ENCODE measurements at places on chromosomes 16 and 17. TPM values are rescaled to one million over a fixed set of nuclear protein-coding genes. Genes with fewer than 3 reads are reported as not detected.

DNA sequence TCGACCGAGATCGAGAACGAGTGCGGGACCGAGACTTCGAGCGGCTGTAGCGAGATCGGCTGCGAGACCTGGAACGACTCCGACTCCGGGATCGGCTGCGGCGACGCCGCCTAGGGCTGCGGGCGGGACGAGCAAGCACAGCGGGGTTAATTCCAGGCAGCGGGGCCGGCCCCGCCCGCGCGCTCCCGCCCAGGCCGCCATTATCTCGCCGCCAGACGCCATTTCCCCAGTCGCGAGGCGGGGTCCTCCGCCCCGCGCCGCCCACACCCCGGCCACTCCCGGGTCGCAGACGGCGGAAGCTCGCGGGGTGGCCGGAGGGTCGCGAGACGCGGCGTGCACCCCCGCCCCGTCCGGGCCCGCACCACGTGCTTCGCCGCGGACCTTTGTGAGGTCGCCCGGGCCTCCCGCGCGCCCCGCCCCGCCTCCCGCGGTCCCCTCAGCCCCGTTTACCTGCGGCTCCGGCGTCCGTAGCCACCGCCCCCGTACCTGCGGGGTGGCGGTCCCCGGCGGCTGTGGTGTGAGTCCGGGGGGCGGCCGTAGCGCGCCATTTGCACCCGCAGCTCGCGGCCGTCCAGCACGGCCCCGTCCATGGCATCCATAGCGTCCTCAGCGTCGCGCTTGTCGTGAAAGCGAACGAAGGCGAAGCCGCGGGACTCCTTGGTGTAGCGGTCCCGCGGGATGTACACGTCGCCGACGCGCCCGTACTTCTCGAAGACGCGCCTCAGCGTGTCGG is 616 bp downstream of the SRSF2 start:
- H3K27ac ChIP-seq, result peak overlapping the region; percentile 98
- H3K4me3 ChIP-seq, result peak overlapping the region; percentile 98
- H3K36me3 ChIP-seq, result peaks cover 37% of the 10 kb centered on the region
- peaks cover 44% of the 10 kb centered on the region for H3K4me1 ChIP-seq

GRCh38 chr16:35797811-35798210 is 2338.4 kb downstream of the TP53TG3F start:
- H3K4me3 ChIP-seq, result no peak overlapping the region
- no peak overlapping the region for H3K27ac ChIP-seq
- DNase-seq, result no peak
- no peaks in the 10 kb centered on the region for H3K4me1 ChIP-seq

GRCh38 chr17:74954665-74955421 is 17.7 kb downstream of the HID1 start:
- DNase-seq, result no peak
- H3K36me3 ChIP-seq, result no peaks in the 10 kb centered on the region
- peaks cover 1% of the 10 kb centered on the region for H3K27me3 ChIP-seq
- H3K27ac ChIP-seq, result peak overlapping the region; percentile 29
- no peaks in the 10 kb centered on the region for H3K4me1 ChIP-seq

GRCh38 chr16:7443142-7443541 is 110.5 kb downstream of the RBFOX1 start:
- H3K4me1 ChIP-seq, result peaks cover 13% of the 10 kb centered on the region

- DNase-seq, result no peak
- peaks cover 13% of the 10 kb centered on the region for H3K36me3 ChIP-seq
- no peak overlapping the region for H3K27ac ChIP-seq
- H3K4me1 ChIP-seq, result no peaks in the 10 kb centered on the region
- H3K4me3 ChIP-seq, result no peak overlapping the region
- no peaks in the 10 kb centered on the region for H3K27me3 ChIP-seq
These were observed 30.0 kb downstream of the NOL11 start for GRCh38 chr17:67747681-67748235.

GRCh38 chr16:61890386-61890785 is 145.9 kb downstream of the CDH8 start:
- no peaks in the 10 kb centered on the region for H3K4me1 ChIP-seq
- H3K36me3 ChIP-seq, result no peaks in the 10 kb centered on the region
- no peak overlapping the region for H3K27ac ChIP-seq
- DNase-seq, result no peak

- H3K27ac ChIP-seq, result no peak overlapping the region
- no peaks in the 10 kb centered on the region for H3K36me3 ChIP-seq
- peaks cover 6% of the 10 kb centered on the region for H3K4me1 ChIP-seq
- H3K4me3 ChIP-seq, result no peak overlapping the region
- no peak for DNase-seq
These were observed 116.6 kb downstream of the METRNL start for GRCh38 chr17:83196024-83196365.

DNA sequence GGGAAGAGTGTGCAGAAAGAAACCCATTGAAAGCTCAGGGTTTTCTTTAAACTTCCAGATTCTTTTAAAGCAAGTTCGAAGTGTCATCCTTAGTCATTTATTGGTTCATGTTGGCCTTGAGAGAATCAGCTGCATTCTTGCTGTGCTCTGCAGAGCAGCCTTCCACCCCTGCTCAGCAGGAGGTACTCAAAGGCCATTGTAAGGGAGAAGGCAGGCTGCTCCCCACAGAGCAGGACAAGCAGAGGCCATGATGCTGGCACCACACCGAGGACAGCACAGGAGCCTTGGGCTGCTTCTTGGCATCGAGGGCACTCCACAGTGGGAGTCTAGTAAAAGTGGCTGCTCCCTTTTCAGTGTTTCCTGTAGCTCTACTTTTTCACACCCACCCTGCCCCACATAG is 29.6 kb downstream of the NMT1 start:
- H3K27ac ChIP-seq, result no peak overlapping the region
- peaks cover 26% of the 10 kb centered on the region for H3K36me3 ChIP-seq
- no peaks in the 10 kb centered on the region for H3K4me1 ChIP-seq
- H3K4me3 ChIP-seq, result no peak overlapping the region

DNA sequence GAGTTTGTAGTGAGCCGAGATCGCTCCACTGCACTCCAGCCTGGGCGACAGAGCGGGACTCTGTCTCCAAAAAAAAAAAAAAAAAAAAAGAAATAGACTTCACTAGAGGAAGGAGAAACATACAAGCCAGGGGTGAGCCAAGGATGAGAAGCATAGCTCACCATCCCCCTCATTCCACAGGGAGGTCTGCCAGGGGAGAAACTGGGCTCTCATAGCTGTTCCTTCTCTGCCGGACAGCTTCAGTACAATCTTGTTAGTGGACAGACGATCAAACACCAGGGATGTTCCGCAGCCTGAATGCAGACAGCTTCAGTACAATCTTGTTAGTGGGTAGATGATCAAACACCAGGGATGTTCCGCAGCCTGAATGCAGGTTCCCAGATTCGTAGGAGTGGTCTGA is 509.6 kb downstream of the CDH13 start:
- DNase-seq, result no peak
- peaks cover 17% of the 10 kb centered on the region for H3K4me1 ChIP-seq
- peaks cover 17% of the 10 kb centered on the region for H3K27me3 ChIP-seq
- H3K27ac ChIP-seq, result no peak overlapping the region
- no peak overlapping the region for H3K4me3 ChIP-seq
- no peaks in the 10 kb centered on the region for H3K36me3 ChIP-seq

- H3K4me3 ChIP-seq, result no peak overlapping the region
- H3K27me3 ChIP-seq, result peaks cover 31% of the 10 kb centered on the region
- no peaks in the 10 kb centered on the region for H3K36me3 ChIP-seq
- peak; percentile 67 for DNase-seq
These were observed 9.2 kb upstream of the TNFRSF13B start for GRCh38 chr17:16980813-16981731.

- no peak for DNase-seq
- H3K4me3 ChIP-seq, result no peak overlapping the region
These were observed 358.3 kb upstream of the SOX9 start for GRCh38 chr17:71762526-71762925.

- H3K4me3 ChIP-seq, result no peak overlapping the region
- no peaks in the 10 kb centered on the region for H3K36me3 ChIP-seq
- peaks cover 7% of the 10 kb centered on the region for H3K27me3 ChIP-seq
- DNase-seq, result no peak
- no peaks in the 10 kb centered on the region for H3K4me1 ChIP-seq
These were observed 113.0 kb downstream of the LITAF start for GRCh38 chr16:11473728-11474127.

DNA sequence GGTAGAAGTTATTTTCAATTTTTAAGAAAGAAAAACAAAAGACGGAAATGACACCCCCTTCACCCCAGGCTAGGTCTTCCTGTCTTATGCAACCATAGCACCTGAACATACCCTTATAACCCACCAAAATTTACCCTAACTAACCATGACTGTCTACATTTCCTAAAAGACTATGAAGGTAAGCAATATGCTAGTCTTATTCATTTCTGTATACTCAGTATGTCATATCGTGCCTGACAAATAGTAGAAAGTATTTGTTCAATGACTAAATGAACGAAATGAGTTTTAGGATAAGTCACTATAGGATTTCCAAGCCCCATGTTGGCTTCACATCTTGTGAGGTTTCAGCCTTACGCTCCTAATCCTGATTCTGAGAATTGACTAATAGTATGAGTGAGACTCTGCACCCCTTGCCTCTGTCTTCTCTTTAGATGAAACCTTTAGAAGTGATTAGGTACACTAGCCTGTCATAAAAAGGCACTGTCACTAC is 6.5 kb downstream of the ADAT1 start:
- H3K36me3 ChIP-seq, result peaks cover 18% of the 10 kb centered on the region
- no peak overlapping the region for H3K27ac ChIP-seq
- H3K4me3 ChIP-seq, result no peak overlapping the region
- peaks cover 10% of the 10 kb centered on the region for H3K4me1 ChIP-seq
- no peaks in the 10 kb centered on the region for H3K27me3 ChIP-seq

DNA sequence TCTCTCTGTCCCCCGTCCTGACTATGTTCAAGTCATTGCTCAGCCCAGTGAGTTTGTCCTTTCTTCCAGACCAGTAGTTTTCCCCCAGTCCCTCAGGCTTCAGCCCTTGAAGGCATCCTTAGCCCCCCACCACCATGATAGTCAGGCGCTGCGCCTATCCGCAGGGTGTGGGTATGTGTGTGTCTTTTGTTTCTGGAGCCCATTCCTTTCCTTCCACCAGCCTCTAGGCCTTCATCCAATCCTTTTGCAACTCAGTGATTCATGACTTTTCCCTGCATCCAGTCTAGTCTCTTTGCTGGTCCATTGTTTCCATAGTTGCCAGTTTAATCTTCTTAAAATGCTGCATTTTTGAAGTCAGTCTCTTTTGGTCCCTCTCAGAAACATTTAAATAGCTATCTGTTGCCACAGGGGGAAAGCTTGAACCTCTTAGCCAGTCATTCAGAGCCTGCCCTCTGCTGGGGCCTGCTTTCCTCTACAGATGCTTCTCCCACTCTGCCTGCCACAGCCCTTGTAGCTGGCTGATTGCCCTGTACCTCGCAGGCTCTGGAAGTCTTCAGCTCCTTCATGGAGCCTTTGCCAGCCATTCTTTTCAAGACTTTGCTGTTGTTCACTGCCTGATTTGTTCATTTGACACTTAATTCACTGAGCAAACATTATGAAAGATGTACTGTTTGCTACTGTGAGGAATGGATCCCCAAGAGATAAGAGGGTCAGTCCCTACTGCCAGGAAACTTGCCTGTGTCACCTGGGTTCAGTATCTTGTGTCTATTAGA is 55.9 kb upstream of the ADCY7 start:
- no peaks in the 10 kb centered on the region for H3K27me3 ChIP-seq
- H3K4me1 ChIP-seq, result peaks cover 31% of the 10 kb centered on the region
- DNase-seq, result no peak
- H3K4me3 ChIP-seq, result peak overlapping the region; percentile 42
- H3K27ac ChIP-seq, result peak overlapping the region; percentile 42

DNA sequence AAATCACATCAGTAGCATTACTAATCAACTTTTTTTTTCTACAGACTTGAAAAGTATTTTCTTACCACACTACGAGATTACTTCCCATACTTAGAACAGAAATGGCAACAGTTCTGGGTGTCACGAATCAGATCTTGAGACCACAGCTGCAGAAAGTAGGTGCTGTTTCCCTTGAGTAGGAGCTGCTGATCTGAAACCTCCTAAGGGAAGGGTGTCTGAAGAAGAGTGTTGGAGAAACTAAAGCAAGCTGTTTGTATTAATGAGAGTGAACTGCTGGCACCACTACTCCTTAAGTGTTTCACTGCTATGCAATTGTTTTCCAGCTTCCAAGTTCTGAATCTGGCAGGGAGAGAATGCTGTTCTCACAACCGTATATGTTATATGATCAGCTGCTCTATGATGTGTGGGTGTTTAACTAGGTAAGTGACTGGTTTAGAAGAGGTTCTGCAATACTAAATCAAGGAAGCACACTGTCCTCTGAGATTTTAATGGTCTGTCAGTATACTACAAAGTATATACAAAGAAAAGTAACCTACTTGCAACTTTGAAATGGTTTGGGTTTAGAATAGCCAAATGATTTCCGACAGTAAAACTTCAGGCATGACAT is 3.3 kb downstream of the ZNF652 start:
- peak overlapping the region; percentile 98 for H3K4me3 ChIP-seq
- no peaks in the 10 kb centered on the region for H3K27me3 ChIP-seq
- peak overlapping the region; percentile 16 for H3K27ac ChIP-seq
- peaks cover 38% of the 10 kb centered on the region for H3K4me1 ChIP-seq

DNA sequence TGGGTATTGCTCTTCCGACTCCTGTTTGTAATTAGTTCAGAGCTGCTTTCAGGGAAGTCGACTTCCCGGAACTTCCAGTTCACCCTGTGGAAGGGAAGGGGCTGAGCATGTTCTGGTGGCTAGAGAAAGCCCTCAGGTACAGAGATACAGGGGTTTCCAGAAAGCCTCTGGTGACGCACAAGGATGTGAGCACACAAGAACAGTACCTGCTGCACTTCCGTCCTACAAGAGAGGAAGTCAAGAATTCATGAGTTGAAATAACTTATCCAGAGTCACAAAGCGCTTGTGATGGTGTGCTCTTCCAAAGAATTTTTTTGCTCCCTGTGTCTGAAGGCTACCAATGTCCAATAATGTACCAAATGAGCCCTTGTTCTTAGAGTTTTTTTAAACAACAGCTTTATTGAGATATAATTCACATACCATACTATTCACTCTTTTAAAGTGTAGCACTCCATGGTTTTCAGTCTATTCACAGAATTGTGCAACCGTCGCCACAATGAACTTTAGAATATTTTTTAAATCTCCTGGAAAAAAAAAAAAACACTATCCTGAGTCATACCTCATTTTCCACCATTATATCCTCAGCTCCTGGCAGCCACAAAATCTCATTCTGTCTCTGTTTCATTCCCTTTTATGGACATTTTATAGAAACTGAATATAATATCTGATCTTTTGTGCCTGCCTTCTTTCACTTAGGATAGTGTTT is 327.6 kb downstream of the CDH13 start:
- no peak for DNase-seq
- H3K4me1 ChIP-seq, result no peaks in the 10 kb centered on the region
- no peak overlapping the region for H3K4me3 ChIP-seq
- H3K27me3 ChIP-seq, result peaks cover 4% of the 10 kb centered on the region
- no peak overlapping the region for H3K27ac ChIP-seq

- no peak for DNase-seq
- peaks cover 9% of the 10 kb centered on the region for H3K27me3 ChIP-seq
- no peak overlapping the region for H3K4me3 ChIP-seq
- H3K36me3 ChIP-seq, result no peaks in the 10 kb centered on the region
These were observed 50.2 kb downstream of the AKAP1 start for GRCh38 chr17:57135026-57135788.

TPSG1 gene
- 0.43 TPM for total RNA-seq

CHST4 gene
- total RNA-seq, result 0.33 TPM

CDH13 gene
- 3.1 TPM for total RNA-seq

UNC13D gene
- total RNA-seq, result 7.4 TPM

MT1A gene
- not detected for total RNA-seq

MT1F gene
- 5.9 TPM for total RNA-seq

BPTF gene
- 135 TPM for total RNA-seq

Data from type B pancreatic cell (in vitro differentiated cells).